ENCODE measurements at places on chromosomes 6 and 20.

DNA sequence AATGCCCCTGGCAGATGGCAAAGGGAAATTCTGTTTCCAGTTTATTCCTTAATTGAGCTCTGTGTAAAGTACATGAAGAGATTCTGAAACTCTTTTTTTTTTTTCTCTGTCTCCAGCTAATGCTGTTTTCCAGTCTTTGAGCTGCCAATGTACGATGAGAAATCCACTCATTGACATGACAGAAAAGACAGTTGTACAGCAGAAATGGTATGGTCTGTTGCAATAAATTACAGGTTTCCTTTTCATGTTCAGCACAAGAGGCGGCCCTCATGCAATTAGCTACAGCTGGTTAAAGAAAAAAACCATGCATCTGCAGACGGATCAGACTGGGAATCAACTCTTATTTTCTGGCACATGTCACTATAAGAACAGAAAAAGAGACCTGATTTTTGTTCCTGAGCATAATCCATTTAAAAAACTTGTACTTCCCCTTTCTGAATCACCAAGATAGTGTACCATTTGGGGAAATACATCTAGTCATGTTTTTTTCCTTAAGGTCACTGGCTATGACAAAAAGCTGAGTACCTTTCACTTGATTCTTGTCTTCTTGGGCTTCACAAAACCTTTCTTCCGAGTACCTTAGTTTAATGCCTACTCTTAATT lies 289.8 kb upstream of the PREP start:
- no peak for DNase-seq

DNA sequence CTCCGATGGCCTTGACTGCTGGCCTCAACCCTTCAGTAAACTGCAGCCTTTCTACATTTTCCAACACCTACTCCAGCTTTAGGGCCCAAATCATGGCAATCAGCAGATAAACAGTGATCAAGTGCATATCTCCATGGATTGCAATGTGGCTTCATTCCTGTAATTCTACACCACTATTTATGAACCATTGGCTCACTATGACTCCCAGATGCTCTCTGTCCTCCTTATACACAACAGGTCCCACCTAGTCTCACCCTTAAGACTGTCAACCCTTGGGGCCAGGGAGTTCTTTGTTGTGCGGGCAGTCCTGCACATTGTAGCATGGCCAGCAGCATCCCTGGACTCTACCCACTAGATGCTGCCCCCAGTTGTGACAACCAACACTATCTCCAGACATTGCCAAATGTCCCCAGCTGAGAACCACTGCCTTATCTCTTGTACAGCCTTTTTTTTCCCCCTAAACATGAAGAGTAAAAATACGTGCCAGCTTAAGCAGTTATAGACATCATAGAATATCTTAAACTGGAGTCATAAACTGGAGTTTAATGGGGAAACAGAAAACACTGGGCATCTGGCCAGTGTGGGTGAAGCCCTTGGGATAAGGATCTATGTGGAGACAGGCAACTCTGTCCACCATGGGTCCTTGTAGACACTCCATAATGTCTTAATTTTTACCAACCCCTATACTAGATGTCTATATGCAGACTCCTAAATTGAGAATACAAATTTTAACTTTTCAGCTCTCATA lies 21.1 kb downstream of the MRPL14 start:
- DNase-seq = no peak

DNA sequence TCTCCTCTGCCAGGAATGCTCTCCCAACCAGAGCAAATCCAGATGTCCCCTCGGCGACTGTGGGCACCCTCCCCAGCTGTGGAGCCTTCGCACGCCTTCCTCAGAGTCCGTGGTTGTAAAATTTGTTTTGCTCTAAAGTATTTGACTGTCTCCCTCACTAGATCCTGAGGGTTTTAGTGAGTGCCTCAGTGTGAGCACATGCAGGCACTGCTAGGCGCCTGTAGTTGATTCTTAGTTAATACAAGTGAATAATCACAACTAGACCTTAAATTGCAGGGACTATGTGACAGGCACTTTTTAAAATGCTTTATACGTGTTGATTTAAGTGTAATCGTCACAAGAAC lies 680 bp upstream of the MTCH1 start:
- DNase-seq = no peak

GRCh38 chr6:43242908-43243663 lies at the start of gene TTBK1:
TTBK1 (plus strand) TSS chr6:43243481; CDS start chr6:43246661, 3,180 bp downstream.
- peak; percentile 73 for DNase-seq

GRCh38 chr6:71049198-71049770 lies 92.4 kb upstream of the B3GAT2 start:
- DNase-seq = no peak

DNA sequence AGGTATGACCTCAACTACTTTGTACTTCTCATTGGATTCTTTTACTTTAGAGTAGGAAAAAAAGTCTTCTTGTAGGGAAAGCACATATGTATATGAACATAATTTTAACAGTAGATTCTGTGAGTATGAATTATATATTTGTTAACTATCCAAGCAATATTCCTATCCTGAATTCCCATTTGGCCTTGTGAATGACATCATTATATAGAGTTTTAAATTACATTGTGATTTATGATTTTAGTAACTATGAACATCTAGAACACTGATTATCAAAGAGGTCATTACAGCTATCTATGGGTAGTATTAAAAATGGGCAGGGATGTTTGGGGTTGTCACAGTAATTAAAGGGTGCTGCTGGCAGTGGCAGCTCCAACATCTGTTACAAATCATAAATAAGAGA lies 163.9 kb upstream of the TFAP2D start:
- no peak for DNase-seq

- no peak for DNase-seq
Observed at GRCh38 chr6:111243095-111243494, 155.8 kb downstream of the SLC16A10 start.

All from activated CD4-positive, alpha-beta T cell treated with anti-CD3 and anti-CD28 coated beads for 36 hours (primary cell).